ENCODE measurements at places on chromosomes 11 and 22. TPM values are rescaled to one million over a fixed set of nuclear protein-coding genes. Genes with fewer than 3 reads are reported as not detected.

CCND1 gene
- polyA plus RNA-seq: 12.0 TPM

UBQLNL gene
- not detected for polyA plus RNA-seq

FBXO7 gene
- polyA plus RNA-seq: 60.6 TPM

SCARF2 gene
- polyA plus RNA-seq: 1.9 TPM

CKAP5 gene
- polyA plus RNA-seq: 6.6 TPM

VPREB1 gene
- not detected for polyA plus RNA-seq

OR9I1 gene
- polyA plus RNA-seq: not detected

Measured in sigmoid colon (tissue), 7 donors.